ENCODE measurements at places on chromosomes 16 and 17.

DNA sequence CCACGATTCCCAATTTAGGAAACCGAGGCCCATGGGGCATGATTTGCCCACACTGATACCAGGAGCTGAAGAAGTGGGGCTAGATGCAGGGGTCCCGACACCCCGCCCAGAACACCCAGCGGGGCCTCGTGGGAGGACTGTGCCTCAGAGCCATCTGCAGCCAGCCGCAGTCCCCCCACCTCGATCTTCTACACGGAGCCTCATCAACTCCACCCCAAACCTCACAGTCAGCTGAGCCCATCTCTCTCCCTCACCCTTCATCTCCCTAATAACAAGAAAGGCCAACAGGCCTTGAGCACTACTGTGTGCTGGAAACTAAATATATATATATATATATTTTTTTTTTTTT, 4.2 kb downstream of the ITGAE start:
- no peak for DNase-seq

GRCh38 chr17:66467766-66468165, 165.4 kb downstream of the PRKCA start:
- DNase-seq: no peak

DNA sequence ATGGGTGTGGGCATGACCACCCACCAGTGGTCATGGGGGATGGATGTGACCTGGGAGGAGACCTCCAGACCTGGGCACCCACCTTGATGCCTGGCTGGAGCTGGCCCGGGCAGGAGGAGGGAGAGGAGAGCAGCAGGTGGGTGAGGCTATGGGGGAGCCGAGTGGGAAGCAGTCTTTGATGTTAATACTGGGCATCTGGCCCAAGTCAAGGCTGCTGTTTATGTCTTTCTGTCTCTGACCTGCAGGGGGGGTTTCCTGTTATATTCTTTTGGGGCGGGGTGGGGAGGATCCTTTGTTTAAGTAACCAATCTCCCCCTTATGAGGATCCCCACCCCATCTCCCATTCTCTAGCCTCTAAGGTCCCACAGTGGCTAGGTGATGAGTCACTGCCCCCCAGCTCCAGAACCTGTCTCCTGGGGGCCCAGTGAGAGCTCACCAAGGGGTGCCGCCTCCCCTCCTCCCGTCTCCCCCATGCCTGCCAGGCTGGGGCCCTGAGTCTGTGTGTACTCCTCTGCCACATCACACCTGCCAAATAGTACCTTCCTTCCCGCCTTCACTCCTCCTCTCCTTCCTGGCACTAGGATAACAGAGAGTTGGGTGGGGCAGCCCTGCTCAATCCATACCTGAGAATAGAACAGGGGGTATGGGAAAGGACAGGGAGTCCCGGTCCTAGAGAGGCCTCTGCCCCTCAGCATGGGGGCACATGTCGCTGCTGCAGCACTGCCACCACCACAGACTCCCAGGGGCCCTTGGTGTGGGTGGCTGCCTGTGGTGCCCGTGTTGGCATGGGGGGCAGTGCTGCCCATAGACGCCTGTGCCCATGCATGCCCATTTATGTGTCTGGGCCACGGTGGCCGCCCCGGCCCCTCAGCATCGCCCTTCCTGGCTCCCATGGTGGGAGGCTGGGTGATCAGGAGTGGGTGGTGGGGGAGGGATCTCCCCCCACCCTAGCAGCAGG, 7.3 kb downstream of the THRA start:
- DNase-seq: no peak

- no peak for DNase-seq
These were observed 21.2 kb upstream of the HAS3 start for GRCh38 chr16:69084289-69084688.

DNA sequence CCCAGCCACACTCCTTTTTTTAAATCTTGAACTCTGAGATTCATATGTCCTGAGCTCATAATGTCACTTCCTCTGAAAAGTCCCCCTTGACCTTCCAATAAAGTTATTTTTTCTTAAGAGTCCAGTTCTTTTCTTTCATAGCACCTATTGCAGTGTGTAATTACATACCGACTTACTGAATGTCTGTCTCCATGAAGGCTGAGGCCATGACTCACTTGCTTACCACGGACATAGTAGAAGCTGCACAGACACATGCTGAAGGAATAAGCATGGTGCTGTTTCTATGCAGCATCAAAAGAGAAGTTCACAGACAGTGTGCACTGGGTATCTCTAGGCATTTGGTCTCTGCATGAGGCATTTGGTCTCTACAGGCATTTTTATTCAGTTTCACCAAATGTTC, 77.2 kb downstream of the C17orf67 start:
- DNase-seq: no peak

GRCh38 chr17:43597624-43598356, 51.6 kb upstream of the ETV4 start:
- DNase-seq: no peak
